CD8-positive, alpha-beta T cell (primary cell): ENCODE measurements at places on chromosomes 3 and 15.

DNA sequence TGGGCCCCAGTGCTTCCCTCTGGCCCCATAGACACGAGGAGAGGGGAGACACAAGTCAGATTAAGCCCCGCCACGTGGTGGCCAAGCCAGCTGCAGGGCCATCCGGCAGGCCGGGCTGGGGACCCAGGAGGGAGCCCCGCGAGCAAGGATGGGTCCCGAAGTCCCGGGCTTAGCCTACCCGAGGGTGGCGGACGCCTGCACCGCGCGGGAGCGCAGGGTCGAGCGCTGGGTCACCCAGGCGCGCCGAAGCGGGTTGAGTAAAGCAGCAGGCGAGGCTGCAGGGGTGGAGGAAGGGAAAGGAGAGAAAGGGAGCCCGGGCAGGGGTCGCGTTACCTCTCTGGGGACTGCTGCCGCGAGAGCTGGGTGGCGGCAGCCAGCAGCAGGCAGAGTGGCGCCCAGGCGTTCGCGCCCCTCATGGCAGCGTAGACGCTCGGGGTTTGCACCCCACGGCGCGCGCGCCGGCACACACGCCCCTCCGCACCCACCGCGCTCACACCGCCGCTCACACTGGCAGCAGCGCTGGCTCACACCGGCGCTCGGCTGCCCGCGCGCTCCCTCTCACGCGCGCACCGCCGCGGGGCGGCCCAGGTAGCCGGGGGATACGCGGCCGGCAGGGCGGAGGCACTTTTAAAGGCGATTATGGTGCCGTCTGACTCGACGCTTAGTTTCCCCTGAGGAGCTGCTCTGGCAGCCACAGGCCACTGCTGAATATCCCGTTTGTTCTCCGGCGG, at the start of gene PCOLCE2:
Gene PCOLCE2, minus strand, starts transcription at position 603 of the 731 bp plus-strand sequence. Its CDS starts 187 bp downstream, at position 416.
- no peak for DNase-seq

DNA sequence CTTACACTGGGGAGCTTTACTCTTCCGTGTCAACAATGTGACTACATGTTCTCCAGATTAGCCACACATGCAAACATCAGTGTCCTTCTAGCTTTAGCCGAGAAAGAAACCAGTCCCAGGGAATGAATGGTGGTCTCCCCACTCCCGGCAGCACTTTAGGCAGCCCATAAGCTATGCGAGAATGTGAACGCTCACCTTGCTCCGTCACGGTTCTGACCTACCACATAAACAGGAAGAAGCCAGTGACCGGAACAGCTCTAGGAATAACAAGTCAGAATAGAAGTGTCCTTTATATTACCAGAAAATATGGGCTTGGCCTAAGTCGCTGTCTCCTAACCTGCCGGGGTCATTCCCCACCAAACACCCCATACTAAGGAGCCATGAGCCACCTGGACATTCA, 98.0 kb upstream of the ABHD17C start:
- no peak for DNase-seq

DNA sequence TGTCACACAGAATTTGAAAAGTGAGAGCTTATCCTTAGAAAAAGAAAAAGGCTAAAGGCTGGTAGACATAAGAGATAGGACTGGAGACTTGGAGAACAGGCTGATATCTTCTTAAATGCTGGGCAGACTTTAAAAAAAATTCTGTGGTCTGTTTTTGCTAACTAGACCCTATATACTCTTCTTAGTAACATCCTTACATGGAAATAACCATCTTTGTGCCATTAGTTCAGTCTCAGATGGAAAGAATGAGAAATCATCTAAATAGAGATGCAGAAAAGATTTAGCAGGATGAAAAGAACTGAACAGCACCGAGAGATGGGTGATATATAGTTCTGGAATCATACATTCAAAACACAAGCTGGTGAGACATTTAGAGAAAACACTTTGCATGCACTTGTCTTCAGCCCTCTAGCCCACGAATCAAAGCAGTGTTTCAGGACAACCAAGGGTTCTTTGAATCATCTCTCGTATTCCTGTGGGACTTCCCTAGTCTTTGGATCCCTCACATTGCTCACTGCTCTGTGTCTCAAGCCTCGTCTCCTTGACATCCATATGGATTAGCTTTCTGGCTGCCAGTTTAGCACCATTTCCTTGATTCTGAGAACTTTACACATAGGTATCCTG, 93.0 kb upstream of the LYSMD4 start:
- no peak for DNase-seq

- no peak for DNase-seq
These were observed 209.0 kb downstream of the ARRDC4 start for GRCh38 chr15:98169551-98169950.

- no peak for DNase-seq
These were observed at the start of gene GMNC for GRCh38 chr3:190862209-190863118. Gene GMNC, minus strand, starts transcription at chr3:190862694. Its CDS starts 79 bp downstream, at chr3:190862615.
